CD4-positive, alpha-beta T cell treated with Interferon alpha-2 for 1 hour (primary cell): ENCODE measurements at places on chromosomes 5 and 9.

- no peak for DNase-seq
Observed at GRCh38 chr9:115943431-115944165, 210.0 kb upstream of the PAPPA start.

DNA sequence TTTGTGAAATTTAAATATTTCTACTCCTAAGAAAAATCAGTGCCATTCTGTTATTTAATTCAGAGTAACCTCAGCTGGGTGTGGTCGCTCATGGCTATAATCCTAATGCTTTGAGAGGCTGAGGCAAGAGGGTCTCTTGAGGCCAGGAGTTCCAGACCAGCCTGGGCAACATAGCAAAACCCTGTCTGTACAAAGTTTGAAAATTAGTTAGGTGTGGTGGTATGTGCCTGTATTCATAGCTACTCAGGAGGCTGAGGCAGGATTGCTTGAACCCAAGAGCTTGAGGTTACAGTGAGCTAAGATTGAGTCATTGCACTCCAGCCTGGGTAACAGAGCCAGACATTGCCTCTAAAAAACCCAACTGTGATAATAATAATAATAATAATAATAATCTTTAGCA, 44.8 kb upstream of the CNTLN start:
- no peak for DNase-seq

GRCh38 chr9:99582814-99583213, 238.9 kb upstream of the NR4A3 start:
- DNase-seq, result no peak

- DNase-seq, result no peak
Observed at GRCh38 chr5:92309336-92309991, 926.3 kb upstream of the ARRDC3 start.

DNA sequence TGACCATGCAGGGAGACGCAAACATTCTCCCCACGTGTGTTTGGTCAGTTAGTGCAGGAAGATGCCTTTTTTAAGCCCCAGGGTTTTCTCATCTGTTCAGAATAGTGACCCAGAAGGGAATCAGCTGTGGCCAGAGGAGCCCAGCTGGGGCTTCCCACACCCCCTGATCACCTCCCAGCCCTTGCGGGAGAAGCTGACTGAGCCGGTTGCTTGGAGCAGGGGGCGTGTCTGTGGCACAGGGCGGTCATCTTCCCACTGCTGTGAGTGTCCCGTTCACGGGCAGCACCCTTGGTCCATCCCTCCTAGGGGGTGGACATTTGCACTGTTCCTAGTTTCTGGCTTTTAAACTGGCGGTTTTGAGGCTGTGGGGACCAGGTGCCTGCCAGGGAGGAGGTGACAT, 69.7 kb downstream of the NEK6 start:
- DNase-seq, result no peak
